ENCODE measurements at places on chromosomes 5 and 9. TPM values are rescaled to one million over a fixed set of nuclear protein-coding genes. Genes with fewer than 3 reads are reported as not detected.

DNA sequence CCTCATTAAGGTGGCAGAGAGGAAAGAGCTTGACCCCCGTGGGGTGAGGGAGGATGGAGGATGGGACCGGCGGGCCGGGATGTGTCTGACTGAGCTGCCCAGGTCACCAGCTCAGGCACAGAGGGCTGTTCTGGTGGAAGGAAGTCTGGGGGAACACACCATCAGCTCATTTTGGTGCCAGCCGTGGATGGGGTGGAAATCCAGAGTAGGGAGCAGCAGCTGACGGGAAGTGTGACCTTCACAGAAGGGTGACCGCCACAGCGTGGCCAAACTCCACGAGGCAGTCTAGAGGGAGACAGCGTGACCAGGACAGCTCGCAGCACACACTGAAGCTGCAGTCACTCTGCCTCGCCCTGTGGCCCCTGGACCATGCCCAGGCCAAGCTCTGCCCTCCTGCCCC is 45.3 kb upstream of the PHYKPL start:
- no peak for DNase-seq

The CERCAM gene
- polyA plus RNA-seq = 25.9 TPM

The CBY3 gene
- polyA plus RNA-seq = not detected

DNA sequence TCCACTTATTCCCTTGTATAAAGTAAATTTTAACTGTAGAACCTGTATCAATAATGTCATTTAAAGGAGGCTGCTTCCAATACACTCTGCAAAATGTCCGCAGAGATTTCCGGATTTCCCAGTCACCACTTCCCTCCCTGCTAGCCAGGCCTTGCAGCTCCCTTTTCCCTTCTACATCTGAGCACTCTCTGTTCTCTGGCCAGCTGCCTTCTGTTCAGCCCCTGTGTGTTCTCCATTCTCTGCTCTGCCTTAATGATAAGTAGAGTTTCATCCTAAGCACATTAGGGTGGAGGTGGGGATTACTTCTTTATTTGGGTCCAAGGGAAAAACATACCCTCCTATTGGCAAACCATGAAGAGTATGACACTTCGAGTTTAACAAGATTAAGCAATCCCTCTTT is 719.6 kb upstream of the WWC1 start:
- DNase-seq = no peak

DNA sequence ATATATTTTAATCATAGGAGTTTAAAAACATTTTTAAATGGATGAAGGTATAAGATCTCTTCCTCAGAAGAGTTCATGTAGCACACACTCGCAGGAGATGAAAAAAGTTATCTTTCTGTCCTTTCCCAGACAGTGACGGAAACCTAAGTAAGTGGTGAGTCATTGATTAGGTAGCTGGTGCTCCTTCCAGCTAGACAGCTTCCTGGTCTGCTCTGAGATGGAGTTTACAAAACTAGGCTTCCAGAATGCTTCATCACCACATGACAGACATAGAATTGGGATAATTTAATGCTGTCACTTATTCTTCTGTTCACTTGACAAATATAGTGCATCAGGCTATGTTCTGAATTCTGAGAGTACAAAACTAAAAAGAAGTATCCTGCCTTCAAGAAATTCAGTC is 2393.0 kb upstream of the C9orf72 start:
- DNase-seq = no peak

The RNF183 gene
- not detected for polyA plus RNA-seq

GRCh38 chr5:976849-977751 is 31.5 kb upstream of the NKD2 start:
- no peak for DNase-seq

GRCh38 chr9:125538092-125538473 is 168.9 kb downstream of the MAPKAP1 start:
- no peak for DNase-seq

The AOPEP gene
- 30.1 TPM for polyA plus RNA-seq

The PRRT1B gene
- polyA plus RNA-seq = not detected

DNA sequence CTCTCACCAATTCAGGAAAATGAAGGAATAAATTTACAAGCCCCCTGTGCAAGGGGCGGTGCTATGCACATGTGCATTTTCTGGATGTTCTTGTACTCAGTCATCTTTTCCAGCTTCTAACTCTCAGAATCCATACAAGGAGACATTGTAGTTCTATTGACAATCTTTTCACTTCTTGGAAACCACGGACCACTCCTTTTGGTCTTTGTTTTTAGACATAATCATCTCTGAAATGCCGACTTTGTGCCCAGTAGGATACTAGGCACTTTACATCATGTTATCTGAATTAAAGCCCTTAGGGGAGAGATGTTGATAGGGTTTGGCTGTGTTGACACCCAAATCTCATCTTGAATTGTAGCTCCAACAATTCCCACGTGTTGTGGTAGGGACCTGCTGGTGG is 322.6 kb upstream of the WWC1 start:
- DNase-seq = no peak

GRCh38 chr9:20437476-20437875 is 184.8 kb downstream of the MLLT3 start:
- no peak for DNase-seq

- no peak for DNase-seq
Measured at GRCh38 chr5:50995285-50995942, 329.0 kb downstream of the PARP8 start.

The CCL28 gene
- polyA plus RNA-seq = 2.2 TPM

GRCh38 chr9:21933865-21934264 is 60.3 kb downstream of the CDKN2A start:
- DNase-seq = no peak

DNA sequence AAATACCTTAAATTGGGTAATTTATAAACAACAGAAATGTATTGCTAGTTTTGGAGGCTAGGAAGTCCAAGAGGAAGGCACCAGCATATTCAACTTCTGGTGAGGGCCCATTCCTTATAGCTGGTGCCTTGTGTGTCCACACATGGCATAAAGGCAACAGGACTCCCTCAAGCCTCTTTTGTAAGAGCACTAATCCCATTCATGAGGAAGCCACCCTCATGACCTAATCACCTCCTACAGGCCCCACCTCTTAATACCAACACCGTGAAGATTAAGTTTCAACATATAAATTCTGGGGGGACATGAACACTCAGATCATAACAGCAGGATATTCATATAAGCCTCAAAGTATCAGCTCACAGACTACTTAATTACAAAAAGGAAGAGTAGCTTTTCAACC is 4.0 kb upstream of the PLAC8L1 start:
- DNase-seq = no peak

Data from keratinocyte (primary cell).